Endothelial cell of umbilical vein (primary cell): ENCODE measurements at places on chromosomes 1 and 21. TPM values are rescaled to one million over a fixed set of nuclear protein-coding genes. Genes with fewer than 3 reads are reported as not detected.

The CLIC4 gene
- total RNA-seq: 330 and 333 TPM in 2 replicates

The GPA33 gene
- total RNA-seq: not detected in 2 replicates

The FCMR gene
- not detected in 2 replicates for total RNA-seq

The MTARC2 gene
- 12.0 and 14.1 TPM in 2 replicates for total RNA-seq

The CDK18 gene
- 0.32 and 1.2 TPM in 2 replicates for total RNA-seq

The FASLG gene
- not detected in 2 replicates for total RNA-seq
